Hepatocyte (in vitro differentiated cells): ENCODE measurements at places on chromosomes 1 and 21.

DNA sequence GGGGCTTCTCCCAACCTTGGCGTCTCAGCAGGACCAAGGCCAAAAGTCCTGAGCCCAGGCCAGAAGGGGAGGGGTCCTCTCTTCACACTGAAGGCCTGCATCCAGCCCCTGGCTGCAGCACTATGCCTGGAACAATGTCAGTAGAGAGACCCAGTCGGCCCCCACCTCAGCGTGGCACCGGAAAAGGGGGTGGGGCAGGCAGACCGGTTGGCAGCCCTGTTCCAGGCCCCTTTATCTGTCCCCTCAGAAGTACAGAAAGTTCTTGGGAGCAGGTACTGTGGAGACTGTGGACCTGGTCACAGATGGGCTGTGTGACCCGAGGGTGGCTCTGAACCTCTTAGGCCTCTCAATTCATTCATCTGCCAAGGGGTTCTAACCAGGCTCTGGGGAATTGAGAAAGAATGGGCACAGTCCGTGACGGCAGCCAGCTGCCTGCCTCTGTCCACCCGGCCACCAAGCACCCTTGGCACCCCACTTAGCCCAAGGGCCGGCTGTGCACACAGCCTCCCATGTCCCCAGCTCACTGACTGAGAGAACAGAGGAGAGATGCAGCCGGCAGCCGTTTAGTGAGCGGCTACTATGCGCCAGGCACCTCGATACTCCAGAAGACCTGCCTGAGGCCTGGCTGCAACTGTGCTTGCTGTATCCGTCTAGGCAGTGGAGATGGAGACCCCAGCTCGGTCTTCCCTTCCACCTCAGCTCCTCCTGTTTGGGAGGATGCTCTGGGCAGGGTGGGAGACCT lies 23.9 kb downstream of the RUNX3 start:
- DNase-seq: no peak

DNA sequence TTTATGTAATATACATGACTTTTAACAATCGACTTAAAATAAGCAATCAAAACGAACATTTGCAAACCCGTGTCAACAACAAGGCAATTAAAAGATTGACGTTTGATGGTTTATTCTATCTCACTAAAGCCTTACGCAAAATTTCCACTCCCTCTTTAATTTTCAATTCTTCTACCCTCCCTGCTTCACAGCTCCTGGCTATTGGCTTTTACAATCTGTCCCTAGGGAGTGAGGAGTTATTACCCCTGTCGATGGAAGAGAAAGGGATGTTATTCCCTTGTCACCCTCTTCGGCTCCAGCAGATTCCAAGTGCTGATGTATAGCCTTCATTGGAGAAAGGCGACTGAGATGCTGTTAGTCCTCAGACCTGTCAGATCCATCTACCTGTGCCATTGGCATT lies 161.3 kb downstream of the ZNF281 start:
- DNase-seq: no peak

DNA sequence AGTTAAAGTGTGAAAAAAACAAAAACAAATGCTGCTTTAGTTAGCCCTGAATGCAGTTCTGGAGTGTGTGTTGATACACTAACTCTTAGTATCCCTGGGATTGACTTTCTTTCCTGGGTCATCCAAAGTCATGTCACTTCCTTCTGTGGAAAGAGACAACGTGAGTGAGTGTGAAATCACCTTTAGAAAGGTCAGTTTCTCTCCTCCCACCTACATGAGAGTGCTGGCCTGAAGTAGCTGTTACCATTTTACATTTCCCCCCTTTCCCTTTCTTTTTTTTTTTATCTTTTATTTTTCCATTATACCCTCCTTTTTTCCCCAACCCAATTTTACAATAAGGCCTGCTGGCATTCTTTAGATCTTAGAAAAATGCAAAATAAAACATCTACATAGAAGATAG lies 55.2 kb downstream of the CENPF start:
- no peak for DNase-seq

- no peak for DNase-seq
These were observed 788 bp upstream of the TXNIP start for GRCh38 chr1:145997016-145997717.

DNA sequence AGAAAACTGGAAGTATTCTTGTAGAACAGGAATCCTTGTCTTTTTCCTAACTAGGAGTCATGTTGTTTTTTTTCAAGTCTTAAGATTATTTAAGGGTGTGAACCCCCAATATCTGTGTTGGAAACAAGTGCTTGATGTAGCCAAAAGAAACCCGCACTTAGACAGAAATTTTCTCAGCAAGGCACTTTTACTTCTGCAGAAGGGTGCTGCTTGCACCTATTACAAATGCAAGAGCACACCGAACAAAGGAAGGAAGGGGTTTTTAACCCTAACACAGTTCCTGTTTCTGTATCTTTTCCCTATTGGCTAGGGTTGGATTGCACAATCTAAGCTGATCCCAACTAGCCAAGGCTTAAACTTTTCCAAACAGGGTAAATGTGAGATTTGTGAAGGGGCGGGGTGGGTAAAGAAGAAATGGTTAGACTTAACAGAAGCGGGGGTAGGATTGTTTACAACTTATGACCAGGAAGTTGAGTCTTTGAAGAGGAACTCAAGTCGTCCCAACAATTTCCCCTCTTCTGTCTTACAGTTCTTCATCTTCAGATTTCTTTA lies 75.1 kb downstream of the ZFYVE9 start:
- DNase-seq: no peak

DNA sequence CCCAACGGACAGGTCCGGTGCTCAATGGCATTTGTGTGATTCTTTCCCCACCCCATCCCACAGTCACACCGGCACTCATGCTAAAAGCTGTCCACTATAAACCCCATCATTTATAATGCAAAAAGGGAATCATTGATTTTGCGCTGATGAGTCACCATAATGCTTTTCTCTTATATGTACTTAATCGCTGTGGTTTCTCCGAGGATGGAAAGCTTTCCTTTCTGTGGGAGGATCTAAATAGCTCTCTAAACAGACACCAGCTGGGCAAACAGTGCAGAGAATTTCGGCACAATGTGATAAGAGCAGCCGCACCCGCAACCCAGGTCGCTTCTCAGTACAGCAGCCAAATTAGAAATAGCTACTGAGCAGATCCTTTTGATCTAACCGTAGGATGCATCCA lies 85.6 kb downstream of the SETD4 start:
- no peak for DNase-seq

- no peak for DNase-seq
These were observed 451.1 kb downstream of the RWDD3 start for GRCh38 chr1:95685081-95685480.
